ENCODE measurements at places on chromosomes 16 and 17. TPM values are rescaled to one million over a fixed set of nuclear protein-coding genes. Genes with fewer than 3 reads are reported as not detected.

- no peak for DNase-seq
These were observed 121.7 kb downstream of the MYO1D start for GRCh38 chr17:32755045-32755805.

Gene TNFRSF13B
- total RNA-seq, result 2.9 TPM

- DNase-seq, result no peak
These were observed 40.8 kb upstream of the TAOK1 start for GRCh38 chr17:29349409-29349808.

- no peak for DNase-seq
These were observed 35.0 kb downstream of the CRISPLD2 start for GRCh38 chr16:84854759-84855158.

- DNase-seq, result no peak
These were observed 574.6 kb upstream of the HSBP1 start for GRCh38 chr16:83233153-83233552.

- DNase-seq, result no peak
These were observed 74.7 kb upstream of the RPH3AL start for GRCh38 chr17:427327-427726.

Gene TRIM16
- 12.5 TPM for total RNA-seq

DNA sequence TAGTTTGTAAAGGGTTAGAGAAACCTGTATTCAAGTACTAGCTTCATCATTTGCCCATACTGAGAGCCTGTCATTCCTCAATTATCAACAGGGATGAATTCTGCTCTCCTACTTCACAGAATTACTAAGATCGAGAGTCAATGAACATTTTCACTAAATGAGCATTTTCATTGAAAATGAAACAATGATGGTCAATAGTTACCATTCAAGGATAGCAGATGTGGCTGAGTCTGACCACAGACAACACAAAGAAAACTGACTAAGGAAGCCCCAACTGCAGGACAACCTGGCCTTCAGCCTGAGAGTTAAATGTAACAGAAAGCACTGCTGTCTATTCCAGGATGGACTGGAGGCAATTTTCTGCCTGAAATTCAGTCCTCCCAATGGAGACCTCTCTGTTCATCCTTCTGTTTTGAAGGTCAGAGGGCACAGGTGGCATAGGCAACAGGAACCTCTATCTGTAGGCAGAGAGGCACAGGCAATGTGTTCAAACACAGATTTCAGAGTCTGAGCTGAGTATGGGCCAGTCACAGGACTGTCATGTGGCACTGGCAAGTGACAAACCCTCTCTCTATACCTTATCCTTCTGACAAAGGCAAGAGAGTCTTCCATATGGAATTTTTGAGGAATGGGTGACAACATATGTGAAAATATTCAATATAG is 19.5 kb downstream of the TRAF4 start:
- DNase-seq, result no peak

Gene AIPL1
- total RNA-seq, result not detected

Data from breast epithelium (tissue), 4 donors.